Pons (tissue), 1 donor: ENCODE measurements at places on chromosomes 2 and 18.

DNA sequence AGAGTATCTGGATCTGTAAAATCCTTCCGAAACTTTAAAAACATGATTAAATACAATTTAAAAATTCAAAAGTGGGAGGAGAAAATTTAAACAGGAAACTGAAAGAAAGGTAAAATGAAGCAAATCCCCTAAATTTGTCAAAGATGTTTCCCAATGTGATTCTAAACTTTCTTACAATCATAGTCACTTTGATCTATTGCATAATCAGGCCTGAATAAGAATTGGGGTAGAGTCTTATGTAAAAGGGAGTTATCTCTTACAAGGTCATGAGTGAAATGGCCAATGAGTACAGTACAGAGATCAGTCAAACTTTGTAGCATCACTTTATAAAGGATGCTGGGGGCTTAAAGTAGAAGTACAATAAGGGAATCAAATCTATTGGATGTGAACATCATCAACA lies 1657.7 kb upstream of the CELF4 start:
- DNase-seq, result no peak

GRCh38 chr2:27545348-27546141 lies 37.3 kb upstream of the ZNF512 start:
- no peak for DNase-seq

GRCh38 chr2:82260521-82260920 lies 1956.0 kb upstream of the LRRTM1 start:
- no peak for DNase-seq

GRCh38 chr2:198916548-198917080 lies 541.1 kb downstream of the SATB2 start:
- DNase-seq, result no peak

DNA sequence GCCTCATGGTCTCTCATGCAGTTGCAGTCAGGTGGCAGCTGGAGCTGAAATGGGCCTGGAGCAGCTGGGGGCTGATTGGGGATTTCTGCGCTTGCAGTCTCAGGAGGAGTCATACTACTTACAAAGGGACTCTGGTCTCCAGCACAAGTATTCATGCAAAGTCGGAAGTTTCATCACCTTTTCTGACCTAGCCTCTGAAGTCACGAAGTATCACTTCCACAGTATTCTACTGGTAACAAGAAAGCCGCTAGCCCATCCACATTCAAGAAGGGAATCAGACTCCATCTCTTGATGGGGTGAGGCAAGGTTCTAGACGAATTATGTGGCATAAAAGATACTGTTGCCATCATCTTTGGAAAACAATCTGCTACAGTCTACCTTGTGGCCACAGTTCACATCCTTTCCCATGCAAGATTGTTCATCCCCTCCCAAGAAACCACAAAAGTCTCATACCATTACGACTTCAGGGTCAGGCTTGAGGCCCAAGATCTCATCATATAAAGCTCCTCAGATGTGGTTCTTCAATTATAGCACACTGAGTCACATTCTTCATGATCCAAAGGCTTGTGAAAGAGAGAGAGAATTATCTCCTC lies 95.3 kb downstream of the SMC6 start:
- DNase-seq, result no peak

- no peak for DNase-seq
Observed at GRCh38 chr2:20638014-20638413, 12.9 kb downstream of the HS1BP3 start.

GRCh38 chr18:23853448-23854195 lies 160.9 kb upstream of the TTC39C start:
- no peak for DNase-seq
